ENCODE measurements at places on chromosomes 2 and 18.

DNA sequence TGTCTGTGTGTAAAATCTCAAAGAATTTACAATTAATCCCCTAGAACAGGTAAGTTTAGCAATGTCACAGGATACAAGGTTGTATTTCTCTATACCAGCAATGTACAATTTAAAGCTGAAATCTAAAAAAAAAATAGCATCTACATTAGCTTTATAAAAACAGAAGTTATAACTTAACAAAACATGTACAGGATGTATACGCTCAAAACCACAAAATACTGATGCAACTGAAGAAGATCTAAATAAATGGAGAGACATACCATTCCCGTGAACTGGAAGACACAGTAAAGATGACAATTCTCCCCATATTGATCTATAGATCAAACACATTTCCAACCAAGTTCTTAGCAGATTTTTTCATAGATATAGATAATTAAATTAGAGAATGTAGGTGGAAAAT lies 17.5 kb upstream of the RANBP2 start:
- no peak for DNase-seq

DNA sequence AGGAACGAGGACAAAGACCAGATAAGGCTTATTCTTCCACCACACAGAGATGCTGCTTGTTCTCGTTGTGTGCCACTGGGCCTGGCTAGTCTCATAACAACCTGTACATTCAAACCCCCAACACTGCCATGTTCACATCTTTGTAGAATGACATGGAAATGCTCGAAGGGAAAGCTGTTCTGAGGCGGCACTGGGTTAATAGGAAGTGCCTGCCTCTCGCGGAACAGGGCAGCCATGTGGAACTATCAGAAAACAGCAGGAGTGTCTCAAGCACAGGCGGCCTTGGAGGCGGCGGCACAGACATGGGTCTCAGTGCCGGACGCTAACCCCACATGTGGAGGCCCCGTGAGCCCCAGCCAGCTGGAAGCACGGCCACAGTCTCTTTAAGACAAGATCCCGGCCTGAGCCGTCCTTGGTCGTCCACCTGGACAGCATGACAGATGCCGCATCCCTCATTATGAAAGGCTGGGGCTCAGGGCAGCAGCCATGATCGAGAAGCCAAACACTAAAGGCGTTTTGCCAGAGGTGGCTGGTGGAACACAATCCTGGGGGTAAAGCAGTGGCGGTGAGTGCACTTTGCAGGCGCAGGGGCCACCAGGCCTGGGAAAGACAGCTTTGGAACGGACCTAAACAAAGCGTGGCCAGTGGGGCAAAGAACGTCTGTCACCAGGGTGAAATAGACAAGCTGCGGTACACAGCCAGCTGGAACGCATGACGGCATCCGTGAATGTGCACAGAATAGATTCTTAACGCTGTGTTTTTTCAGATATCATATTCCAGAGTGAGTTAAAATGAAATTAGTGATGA lies 161.0 kb downstream of the HDAC4 start:
- no peak for DNase-seq

- DNase-seq, result no peak
These were observed 7.4 kb upstream of the POLR1B start for GRCh38 chr2:112534826-112535225.

- DNase-seq, result no peak
These were observed 55.4 kb downstream of the REL start for GRCh38 chr2:60936757-60937156.

DNA sequence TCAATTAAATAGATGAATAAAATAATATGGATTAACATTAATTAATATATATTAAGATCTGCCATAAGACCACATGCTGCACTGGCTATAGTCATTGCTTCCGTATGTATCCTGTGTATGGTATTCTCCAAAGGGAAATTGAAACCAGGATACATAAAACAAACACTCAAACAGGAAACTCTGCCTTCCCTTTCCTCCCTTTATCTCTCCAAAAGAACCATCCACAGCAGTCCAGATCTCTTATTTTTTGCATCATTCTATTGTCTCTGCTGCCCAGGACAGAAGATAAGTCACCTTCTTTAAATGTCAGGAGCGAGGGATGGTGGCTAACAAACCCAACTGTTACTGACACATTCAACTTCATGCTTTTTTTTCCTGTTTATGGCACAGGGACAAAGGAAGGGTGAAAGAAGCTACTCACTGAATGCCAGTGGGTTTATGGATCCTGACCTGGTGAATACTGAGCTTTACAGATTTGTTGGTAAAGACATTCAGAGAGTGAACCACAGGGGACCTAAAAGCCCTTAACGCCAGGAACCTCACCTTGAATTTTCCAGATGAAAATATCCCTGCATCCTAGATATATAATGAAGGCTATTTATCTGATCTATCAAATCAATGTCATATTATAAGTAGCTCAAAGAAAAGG lies 67.5 kb downstream of the CSRNP3 start:
- no peak for DNase-seq

DNA sequence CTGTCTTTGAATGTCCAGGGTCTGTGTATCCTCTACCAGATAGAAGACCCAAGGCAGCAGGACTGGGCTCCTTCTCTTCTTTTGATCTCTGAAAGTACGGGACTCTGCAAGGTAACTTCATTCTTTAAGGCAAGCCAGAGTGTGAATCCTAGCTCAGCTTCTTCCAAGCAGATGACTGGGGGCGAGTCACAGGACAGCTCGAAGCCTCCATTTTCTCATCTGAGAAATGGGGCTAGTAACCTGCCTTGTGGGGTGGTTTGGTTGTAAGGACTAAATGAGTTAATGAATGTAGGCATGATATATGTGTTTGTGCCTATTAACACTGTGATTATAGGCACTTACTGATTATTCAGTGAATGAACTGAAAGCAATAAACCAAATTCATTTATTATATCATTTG lies 46.7 kb downstream of the DGKD start:
- no peak for DNase-seq

GRCh38 chr18:362311-363290 lies 94.8 kb upstream of the THOC1 start:
- DNase-seq, result no peak

DNA sequence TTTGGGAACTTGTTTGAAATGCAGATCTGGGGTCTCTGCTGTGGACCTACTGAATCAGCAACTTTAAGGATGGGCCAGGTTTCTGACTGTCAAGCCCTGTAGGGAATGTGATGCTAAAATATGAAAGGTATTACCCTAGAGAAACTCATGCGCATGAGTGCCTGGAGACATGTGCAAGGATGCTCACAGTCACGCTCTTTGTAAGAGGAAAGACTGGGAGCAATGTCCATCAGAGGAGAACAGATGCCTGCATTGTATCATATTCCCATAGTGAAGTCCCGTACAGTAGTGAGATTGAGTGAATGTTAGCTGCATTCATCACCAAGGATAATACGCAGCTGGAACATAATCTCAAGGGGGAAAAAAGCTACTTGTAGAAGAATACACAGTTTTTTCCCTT lies 14.1 kb downstream of the ZNF407 start:
- no peak for DNase-seq

- DNase-seq, result no peak
These were observed 65.2 kb upstream of the CRIM1 start for GRCh38 chr2:36290306-36290856.

- peak; percentile 63 for DNase-seq
These were observed 49.8 kb downstream of the SLC14A2 start for GRCh38 chr18:45664824-45665763.

- no peak for DNase-seq
These were observed 92.4 kb upstream of the RASGRP3 start for GRCh38 chr2:33383855-33384598.

All from stimulated activated naive CD8-positive, alpha-beta T cell treated with anti-CD3 and anti-CD28 coated beads, Interleukin-15, Interleukin-2, amounts not matched to agents 100 U/mL and 50 U/mL, for 24 hours (primary cell).